ENCODE measurements at places on chromosomes 2 and 18. TPM values are rescaled to one million over a fixed set of nuclear protein-coding genes. Genes with fewer than 3 reads are reported as not detected.

DNA sequence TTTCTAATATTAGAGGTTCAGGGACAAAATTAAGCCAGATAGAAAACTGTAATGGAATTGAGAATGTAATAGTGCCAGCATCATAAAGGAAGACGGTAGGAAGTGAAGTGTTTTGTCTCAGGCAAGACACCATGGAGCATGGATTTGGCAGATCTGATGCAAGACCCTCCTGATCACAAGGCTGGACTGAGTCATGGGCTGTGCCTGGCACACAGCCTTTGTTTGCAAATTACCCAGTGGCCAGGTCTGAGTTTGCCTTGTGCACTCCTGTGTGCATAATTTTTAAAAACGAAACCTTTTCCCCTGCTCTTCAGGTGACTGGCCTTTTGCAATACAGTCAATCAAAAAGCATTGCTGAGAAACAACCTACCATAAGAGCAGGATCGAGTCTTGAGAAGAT lies 2.0 kb upstream of the UPP2 start:
- peak; percentile 13 for DNase-seq

DNA sequence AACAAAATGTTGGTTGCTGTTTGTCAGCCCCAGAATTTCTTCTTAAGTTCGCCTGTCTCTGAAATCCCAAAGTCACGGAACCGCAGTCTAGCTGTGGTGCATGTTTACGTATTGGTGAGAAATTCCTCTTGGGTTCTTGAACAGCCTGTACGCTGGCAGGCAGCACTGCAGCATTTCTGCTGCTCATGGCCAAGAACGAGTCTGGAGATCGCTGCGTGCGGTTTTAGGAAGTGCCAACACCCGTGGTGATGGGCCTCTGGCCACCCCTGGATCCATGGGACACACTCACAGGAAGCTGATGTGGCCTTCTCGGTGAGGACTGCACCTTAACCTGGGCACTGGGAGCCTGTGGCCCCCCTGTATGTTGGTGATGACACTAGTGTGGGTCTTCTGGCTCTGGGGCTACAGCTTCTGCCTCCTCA lies 23.7 kb downstream of the ASB1 start:
- DNase-seq = no peak

DNA sequence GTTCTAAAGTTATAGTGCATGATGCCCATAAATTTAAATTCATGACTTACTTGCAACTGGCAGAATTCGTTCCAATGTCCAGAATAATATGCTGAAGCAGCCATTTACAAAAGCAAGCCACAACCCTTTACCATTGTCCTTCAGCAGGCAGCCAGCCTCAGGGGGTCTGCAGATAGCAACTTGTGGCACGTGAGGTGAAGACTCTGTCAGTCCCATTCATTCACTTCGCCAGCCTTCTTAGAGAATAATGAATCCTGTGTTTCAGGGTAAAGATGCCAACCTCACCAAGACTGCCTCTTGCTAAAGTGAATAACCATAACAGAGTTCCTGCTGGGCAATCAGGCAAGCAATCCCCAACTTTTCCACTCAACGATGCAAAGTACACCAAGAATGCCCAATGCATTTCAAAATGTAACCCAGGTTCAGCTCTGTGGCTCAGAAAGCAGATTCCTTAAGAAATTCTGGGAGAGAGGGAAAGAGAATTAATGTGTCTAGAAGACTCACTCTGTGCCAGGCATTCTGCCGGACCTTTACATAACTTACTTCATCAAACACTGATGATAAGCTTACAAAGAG lies 315.4 kb downstream of the NCKAP5 start:
- no peak for DNase-seq

DNA sequence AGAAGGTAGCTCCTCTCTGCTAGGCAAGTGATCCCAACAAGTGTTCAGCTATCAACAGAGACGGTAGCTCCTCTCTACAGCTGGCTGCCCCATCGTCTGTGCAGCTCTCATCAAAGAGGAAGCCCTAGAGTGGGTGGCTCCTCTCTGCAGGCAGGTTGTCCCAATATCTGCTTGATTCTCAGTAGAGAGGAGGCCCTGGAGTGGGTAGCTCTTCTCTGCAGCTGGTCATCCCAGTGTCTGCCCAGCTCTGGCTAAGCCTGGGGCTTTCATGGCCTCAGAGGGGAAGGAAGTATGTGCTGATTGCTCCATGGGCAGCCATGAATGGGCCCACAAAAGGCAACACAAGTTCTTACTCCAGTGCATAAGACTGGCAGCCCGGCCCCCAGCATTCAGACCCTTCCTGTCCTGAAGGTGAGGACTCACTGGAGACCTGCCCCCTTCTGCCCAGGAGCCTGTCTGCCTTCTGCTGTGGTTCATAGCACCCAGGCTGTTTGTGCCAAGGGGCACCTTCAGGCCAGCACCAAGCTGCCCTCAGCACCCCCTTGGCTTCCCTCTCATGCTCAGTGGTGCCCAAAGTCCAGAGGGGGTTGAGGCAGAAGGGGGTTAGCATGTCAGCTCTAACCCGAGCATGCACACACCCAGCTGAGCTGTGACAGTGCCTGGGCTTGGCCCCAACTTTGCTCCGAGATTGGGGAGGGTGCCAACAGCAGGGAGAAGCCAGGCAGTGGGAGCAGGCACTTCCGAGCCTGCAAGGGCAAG lies 48.9 kb downstream of the CCDC68 start:
- no peak for DNase-seq

- DNase-seq = peak; percentile 51
Observed at GRCh38 chr2:219542931-219543595, 546 bp downstream of the CHPF start.

MRPL33 gene
- total RNA-seq = 206 TPM

SERPINB3 gene
- not detected for total RNA-seq

SCYGR6 gene
- not detected for total RNA-seq

- no peak for DNase-seq
Observed at GRCh38 chr2:200655918-200656580, 70.2 kb downstream of the AOX1 start.

DNA sequence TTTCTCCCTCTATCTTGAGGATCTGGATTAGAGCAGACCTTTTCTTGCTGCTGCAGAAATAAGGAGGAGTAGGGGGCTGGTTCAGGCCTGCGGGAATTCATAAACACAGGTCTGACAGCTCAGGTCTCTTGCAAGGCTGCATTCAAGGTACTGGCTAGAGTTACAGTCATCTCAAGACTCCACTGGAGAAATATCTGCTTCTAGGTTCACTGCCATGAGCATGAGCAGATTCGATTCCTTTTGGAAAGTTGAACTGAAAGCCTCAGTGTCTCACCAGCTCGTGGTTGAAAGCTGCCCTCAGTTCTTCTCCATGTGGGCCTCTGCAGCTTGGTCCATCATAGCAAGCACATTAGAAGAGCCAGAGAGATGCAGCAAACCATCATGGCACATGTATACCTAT lies 124.4 kb upstream of the SETBP1 start:
- no peak for DNase-seq

- DNase-seq = no peak
Observed at GRCh38 chr2:217661378-217661777, 341.4 kb downstream of the TNS1 start.

MPP4 gene
- total RNA-seq = 5.9 TPM

GRCh38 chr2:172084395-172084644 lies 987 bp upstream of the DLX1 start:
- peak; percentile 67 for DNase-seq

DNA sequence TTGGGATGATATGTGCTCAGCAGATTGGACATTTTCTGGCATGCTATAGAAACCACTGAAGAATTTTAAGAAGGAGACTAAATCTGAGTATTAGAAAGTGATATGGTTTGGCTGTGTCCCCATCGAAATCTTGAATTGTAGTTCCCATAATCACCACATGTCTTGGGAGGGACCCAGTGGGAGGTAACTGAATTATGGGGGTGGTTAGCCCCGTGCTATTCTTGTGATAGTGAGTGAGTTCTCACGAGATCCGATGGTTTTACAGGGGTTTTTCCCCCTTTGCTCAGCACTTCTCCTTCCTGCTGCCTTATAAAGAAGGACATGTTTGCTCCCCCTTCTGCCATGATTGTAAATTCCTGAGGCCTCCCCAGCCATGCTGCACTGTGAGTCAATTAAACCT lies 535.9 kb upstream of the VRK2 start:
- peak; percentile 0 for DNase-seq

MYOM1 gene
- total RNA-seq = not detected

DNA sequence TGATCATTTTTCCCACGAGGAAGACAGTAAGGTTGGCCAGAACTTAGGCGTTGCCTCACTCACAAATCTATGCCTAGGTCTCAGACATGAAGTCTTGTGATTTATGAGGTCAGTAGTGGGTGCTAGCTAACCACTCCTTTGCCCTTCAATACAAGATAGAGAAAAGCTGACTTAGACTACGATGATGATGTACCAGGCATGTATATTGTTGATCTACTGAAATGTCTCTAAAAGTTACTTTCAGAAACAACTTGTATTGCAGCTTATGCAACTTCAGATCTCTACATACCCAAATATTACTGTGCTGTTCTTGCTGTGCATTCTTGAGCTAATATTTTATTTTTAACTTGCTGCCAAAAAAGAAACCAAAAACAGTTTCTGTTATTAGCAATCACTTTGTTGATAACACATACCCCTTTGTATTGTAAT lies 30.6 kb downstream of the MAPRE2 start:
- no peak for DNase-seq

DNA sequence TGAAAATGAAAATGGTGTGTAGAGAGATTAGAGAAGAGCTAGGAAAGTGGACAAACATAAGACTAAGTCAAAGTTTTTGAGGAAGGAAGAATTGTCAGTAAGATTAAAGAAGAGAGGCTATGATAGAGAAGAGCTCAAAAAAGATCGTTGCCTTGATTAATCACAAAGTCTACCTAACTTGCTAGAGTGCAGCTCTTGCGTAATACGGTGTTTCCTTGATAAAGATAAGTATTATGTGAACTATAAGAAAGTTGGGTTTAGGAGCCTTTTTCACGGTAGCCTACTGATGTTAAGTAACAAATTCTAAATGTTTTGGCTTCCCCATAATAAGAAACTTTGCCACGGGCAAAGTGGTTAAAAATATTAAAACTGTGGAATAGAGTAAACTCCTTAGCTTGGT lies 226.4 kb upstream of the NRXN1 start:
- no peak for DNase-seq

DNA sequence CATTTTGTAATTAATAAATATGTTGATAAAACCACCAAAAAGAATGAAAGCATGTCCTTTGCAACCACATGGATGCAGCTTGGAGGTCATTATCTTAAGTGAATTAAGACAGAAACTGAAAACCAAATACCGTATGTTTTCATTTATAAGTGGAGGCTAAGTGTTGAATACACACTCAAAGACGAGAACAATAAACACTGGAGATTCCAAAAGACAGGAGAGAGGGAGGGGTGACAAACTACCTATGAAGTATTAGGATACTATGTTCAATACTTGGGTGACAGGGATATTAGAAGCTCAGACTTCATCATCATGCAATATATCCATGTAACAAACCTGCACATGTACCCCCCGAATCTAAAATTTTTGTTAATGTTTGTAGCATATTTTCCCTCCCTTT lies 7.0 kb downstream of the ERLEC1 start:
- no peak for DNase-seq

- no peak for DNase-seq
Observed at GRCh38 chr18:48821251-48821590, 129.5 kb downstream of the SMAD7 start.

DNA sequence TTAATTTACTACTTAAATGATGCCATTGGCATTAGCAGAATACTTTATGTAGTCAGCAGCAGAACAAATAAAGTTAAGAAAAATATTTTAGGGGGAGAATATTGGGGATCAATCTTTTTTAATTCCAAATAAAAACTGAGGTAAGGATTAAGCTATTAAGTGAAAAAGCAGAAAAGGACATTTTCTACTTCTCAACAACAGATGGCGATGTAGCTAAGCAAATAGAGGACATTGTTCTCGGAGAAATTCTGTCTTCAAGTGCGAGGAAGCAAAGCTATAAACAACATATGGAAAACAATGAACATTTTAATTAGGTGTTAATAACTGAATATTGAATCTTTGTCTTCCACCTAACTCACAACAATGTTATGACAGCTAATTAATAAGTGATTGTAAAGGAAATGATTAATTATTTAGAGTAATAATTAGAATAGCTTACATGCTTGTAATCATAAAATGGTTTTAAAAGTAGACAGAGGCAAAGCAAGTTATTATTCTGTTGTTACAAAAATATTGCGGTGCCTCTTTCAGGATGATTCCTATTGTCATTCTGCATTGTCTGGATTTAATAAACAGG lies 32.9 kb upstream of the CCDC93 start:
- DNase-seq = peak; percentile 48

GRCh38 chr2:204492417-204492816 lies 52.9 kb upstream of the PARD3B start:
- DNase-seq = no peak

PLEK gene
- 0.25 TPM for total RNA-seq

DNA sequence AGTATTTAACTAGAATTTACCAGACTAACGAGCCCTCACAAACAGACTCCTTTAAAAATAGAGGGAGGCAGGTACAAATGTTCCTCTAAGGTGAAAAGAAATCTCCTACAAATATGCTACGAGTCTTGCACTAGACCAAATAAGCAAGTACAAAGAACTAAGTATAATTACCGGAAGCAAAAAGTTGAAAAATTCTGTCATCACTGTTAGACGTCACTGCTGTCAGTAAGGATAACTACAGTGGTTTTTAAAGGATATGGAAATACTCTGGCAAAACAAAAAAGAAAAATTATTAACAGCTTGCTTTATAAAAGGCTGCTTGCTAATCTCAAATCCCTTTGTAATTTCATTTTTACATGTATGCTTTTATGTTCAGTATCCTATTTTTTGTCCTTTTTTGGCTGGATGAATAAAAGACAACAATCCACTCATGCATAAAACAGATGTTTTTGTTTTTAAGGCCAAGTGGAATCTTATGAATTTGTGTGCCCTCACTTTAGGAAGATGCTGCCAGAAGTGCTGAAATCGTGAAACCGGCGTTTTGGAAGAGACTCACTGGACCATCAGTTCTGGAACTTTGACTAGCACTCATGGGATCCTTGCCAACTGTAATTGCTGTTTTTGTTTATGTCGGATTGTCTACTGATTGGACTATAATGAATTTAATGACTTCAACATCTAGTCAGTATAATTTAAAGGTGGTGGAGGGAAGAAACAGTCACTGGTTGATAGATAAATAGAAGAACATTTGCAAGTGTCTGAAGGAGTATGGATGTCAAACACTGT lies 6.7 kb downstream of the ZNF521 start:
- peak; percentile 14 for DNase-seq

IL36G gene
- total RNA-seq = not detected

UGT1A3 gene
- not detected for total RNA-seq

WDSUB1 gene
- 7.8 TPM for total RNA-seq

DNA sequence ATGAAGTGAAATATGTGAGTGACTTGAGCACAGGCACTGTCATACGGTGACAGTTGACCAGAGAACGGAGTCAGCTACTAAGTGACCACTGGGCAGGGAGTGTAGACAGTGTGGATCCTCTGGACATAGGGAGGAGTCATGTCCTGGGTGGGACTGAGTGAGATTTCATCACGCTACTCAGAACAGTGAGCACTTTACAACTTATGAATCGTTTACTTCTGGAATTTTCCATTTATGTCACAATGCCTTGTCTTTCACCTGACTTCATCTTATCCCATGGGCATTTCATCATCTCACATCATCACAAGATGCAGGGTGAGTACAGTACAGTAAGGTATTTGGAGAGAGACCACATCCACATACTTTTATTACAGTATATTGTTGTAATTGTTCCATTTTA lies 29.0 kb downstream of the PTPRM start:
- no peak for DNase-seq

CRYGD gene
- total RNA-seq = not detected

Data from M059J (cell line).